ENCODE measurements at places on chromosomes 16 and 17.

GRCh38 chr17:75998327-75998795 is 2.3 kb upstream of the CDK3 start:
- no peak for DNase-seq

DNA sequence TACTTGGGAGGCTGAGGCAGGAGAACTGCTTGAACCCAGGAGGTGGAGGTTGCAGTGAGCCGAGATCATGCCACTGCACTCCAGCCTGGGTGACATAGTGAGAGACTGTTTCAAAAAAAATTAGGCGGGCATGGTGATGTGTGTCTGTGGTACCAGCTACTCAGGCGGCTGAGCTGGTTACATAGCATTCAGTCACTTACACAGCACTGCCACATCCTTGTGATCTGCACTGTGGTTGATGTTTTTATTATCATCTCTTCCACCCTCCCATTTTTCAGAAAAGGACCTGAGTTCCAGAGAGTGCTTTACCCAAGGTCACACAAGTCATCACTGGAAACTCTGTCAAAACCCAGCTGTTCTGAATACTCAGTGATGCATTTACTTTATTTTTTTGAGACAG is 14.8 kb upstream of the KPNB1 start:
- no peak for DNase-seq

- no peak for DNase-seq
Observed at GRCh38 chr17:75242461-75243042, 18.9 kb downstream of the GGA3 start.

DNA sequence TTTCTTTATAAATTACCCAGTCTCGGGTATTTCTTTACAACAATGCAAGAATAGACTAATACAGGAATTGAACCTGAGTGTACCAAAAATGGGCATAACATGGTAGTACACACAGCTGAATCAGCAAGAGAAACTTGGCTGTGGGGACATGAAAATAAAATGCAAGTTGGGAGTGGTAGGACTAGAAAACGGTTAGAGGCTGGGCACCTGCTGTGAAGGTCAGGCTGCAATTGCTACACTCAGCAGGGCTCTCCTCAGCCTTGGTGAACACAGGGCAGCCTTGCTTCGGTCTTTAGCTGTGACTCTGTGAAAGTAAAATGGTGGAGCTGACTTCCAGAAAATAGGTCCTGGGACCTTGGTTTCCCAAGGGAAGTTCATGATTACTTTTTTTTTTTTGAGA is 45.6 kb downstream of the CNGB1 start:
- DNase-seq = no peak

GRCh38 chr16:76926595-76926994 is 264.4 kb upstream of the MON1B start:
- no peak for DNase-seq

DNA sequence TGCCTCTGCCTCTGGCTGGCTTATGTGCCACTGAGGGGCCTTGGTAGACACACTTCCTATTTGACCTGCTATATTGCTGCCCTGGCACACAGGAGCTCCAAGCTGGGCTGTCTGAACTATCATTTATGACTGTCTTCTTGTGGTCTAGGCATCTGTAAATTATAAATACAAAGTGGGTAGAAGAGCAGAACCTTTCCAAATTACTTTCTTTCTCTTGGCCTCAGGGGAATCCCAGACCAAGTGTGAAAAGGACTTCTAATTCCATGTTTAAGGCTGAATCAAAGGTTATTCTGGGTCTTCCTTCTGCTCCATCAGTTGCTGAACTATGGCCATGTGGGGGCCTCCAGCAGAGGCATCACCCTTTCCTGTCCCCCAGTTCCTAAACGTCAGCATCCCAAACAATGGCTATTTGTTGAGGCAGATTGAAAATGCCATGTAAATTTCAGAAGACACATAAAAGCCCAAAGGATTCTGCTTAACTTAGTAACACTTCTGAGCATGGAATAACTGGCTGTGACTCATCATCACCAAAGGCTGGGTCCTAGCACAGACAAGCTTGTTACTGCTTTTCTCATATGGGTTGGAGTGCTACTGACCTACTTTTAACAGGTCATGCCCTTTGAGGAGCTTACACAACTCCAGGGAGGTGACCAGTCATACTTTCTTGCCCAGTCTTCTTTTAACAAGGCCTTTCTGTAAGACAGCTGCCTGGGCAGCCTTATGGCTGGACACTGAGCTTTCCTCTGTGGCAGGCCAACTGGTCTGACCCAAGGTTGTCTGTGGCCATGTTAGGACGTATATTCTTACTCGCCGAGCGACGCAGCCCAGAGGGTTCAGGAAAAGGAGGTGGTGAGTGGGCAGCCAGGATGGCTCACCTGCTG is 154.8 kb downstream of the VPS53 start:
- DNase-seq = no peak

DNA sequence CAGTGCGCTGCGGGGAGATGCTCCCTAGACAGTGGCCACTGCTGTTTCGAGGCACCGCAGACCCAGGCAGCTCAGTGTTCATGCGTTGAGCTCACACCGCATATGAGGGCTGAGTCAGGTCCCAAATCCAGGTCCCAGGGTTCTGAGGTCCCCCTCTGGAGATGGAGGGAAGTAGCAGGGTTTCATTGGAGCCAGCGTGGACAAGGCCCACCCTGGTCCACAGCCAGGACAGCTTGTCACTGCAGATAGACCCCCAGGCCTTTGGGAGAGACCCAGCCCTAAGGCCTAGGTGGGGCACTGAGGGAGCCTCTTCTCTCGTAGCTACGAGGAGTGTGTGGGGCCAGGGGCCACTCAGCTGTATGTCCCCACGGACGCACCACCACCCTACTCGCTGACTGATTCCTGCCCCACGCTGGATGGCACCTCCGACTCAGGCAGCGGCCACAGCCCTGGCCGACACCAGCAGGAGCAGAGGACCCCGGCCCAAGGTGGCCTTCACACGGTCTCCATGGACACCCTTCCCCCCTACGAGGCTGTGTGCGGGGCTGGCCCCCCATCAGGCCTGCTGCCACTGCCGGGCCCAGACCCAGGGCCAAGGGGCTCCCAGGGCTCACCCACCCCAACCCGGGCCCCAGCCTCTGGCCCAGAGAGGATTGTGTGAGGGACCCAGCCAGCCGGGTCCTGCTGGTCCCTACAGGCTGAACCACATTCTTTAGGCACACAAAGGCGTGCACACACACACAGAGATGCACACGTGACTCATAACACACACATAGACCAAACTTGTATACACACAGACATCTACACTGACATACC is 53.4 kb downstream of the BEAN1 start:
- DNase-seq = no peak

All from pancreas (tissue), 10 donors.